GM12891 (cell line): ENCODE measurements at places on chromosomes 4 and X.

DNA sequence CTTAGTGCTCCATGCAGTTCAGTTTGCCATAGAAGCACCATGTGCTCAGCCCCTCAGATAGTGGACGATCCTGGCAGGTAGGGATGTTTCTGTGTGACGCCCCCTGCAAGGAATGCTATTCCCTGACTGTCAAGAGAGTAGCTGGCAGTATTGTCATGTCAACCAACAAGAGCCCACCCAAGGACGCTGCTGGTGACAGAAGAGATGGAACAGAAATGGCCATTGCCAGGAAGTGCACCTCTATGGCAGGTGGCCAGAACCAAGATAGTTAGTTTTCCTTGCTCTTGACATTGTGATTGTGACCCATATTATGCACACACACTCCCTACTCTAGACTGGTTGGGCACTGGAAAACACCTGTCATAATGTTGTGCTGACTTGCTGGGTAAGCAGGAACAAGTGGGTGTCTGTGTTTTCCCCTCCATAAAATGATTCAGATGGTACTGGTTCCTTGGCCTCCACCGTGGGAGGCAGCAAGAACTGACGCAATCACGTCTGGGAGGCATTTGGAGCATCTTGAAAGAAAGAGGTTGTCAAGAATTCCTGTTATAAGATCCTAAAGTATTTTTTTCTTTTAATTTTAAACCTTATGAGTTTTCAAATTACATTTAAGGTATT lies 507.9 kb downstream of the MID1IP1 start:
- no peak for DNase-seq

DNA sequence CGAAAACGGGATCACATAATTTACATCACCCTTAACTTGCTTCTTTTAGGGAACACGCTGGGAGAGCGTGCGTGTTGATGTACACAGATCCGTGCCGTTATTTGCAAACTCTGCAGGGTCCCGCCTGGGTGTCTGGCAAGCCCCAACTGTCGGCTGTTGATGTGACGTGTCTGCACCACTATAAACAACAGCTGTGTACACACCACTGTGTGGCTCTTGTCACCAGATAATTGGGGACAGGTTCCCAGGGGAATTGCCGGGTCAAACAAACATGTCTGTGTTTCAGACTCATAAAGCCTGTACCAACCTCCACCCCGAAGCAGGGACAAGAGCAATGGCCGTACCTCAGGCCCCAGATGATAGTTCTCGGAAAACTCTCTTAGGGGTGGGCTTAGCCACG lies 105.0 kb upstream of the AFAP1 start:
- no peak for DNase-seq

- no peak for DNase-seq
These were observed 389.3 kb upstream of the EPHA5 start for GRCh38 chr4:66059556-66059955.

DNA sequence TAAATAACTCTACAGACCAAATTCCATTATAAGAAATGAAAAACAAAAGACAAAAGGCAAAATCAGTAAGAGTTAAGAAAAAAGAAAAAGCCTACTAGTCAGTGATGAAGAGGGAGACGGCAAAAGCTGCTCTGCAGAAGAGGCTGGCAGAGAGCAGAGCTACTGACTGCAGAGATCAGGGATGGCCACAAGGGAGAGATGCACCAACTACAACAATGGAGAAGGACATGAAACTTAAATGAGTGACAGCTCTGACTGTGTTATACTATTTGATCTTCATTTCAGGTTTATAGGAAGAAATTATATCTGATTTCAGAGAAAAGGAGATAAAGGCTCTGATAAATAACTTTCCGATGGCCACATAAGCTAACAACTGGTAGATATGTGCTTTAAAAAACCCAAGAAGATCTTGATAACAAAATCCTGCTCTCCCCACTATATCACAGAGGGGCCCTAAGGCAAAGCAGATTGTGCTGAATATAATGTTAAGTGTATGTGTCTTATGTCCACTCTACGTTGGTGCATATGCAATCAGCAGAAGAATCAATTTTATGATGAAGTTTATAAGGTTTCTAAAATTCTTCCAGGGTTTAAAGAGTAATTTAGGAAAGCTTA lies 58.4 kb upstream of the COX18 start:
- no peak for DNase-seq

DNA sequence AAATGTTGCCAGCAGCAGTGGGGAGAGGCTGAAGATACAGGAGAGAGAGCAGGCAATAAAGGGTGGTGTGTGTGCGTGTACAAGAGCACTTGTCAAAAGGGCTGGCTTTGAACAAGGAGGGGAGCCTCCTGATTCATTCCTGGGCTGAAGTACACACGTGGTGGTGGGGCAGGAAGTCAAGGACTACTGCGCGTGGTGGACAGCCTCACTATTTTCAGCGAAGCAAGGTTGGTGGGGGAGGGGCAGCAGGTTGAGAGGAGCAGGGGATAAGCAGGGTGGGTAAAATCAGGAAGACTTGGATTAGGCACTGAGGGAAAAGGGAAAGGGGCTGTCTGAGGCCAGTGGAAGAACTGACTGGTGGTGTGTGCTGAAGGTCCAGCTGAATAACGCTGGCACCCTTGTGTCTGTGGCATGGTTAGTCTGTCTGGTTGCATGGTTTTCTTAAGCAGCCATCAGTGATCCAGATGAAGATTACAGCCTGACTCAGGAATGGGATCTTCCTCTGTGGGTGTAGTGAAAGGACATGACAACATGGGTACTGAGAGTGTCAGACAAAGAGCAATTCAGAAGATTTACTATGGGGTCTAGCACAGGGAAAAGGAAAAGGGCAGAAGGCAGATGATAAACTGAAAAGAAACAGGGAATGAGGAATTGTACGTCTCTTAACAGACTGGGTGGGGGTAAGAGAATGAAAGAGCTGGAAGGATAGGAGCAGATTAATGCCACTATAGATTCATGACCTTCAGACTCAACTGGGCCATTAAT lies 149.8 kb downstream of the CHM start:
- DNase-seq, result no peak

DNA sequence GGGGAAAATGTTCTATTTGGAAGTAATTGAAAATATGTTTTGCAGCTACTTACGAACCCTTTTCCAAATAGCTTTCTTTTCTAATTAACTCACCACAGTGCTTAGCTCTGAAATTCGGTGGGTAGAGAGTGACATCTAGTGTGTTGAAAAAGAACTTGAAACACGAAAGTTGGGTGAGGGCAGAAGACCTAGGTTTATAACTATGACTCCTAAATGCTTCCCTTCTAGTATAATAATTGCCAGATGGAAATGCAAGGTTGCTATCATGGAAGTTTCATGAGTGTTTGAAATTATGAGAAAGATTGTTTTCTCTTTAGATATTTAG lies 77.3 kb upstream of the NOCT start:
- DNase-seq, result no peak

DNA sequence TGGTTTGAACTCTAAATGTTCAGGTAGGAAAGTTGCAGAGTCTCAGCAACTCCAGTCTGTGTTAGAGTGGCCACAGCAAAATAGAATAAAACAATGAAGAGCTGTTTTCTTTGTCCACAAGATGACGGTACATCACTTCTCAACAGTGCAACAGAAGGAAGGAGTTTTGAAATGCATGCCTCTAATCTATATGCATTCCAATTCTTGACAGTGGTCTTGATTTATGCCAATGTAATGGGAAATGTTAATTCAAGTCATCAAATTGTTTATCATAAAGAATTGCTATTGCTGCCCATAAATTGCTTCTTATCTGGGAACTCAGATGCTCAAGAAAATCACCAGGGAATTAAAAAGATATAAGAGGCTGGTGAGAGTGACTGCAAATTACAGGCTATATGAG lies 195.5 kb upstream of the PRPS2 start:
- no peak for DNase-seq

DNA sequence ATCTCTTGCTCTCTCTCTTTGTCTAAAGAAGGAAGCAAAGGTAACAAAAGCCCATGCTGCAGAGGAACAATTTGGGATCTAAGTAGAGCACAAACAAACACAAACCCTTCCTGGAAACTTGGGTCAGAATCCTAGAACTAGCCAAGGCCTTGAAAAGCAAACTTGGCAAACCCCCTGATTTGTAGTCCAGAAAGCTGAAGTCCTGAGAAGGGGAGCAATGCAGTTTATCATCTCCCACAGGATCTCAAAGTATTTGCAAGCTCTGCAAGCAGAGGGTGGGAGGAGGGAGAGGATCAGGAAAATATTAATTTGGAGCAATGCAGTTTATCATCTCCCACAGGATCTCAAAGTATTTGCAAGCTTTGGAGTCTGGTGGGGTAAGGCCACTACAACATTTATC lies 379.5 kb upstream of the FGF13 start:
- DNase-seq, result no peak

GRCh38 chr4:110061076-110061475 lies 137.3 kb downstream of the ELOVL6 start:
- no peak for DNase-seq

DNA sequence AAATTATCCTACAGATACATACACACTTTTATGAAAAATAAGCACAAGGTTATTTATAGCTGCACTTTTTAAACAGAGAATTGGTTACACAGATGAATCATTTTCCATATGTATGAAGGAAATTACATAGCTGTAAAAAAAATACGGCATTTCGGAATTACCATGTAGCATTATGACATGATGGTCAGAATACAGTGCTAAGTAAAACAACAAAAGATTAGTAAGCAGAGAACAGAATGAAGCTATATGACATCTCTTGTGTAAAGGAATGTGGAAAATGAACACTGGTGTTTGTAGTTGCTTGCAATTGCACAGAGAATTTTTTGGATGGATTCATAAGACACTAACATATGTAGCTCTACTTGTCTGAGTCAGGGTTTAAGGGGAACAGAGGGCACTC lies 1222.0 kb upstream of the PRKX start:
- no peak for DNase-seq

DNA sequence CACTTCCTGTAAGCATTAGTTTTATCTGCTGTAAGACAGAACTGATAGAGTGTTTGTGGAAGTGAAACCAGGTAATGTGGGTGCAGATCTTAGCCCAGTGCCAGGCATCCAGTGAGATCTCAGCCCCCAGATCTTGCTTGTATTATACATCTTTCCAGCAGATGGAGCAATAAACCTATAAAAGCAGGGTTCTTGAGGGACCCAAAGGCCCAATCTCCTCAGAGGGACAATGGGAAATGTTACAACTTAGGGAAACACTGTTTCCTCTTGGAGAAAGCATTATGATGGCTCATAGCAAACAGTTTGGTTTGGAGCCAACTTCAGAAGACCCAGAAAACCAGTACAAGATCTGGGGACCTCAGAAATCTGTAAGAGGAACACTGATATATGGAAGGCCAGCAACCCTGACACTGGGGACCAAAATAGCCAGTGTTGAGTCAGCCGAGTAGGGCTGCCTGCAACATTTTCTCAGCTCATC lies 206.3 kb downstream of the SLC7A11 start:
- peak; percentile 30 for DNase-seq

DNA sequence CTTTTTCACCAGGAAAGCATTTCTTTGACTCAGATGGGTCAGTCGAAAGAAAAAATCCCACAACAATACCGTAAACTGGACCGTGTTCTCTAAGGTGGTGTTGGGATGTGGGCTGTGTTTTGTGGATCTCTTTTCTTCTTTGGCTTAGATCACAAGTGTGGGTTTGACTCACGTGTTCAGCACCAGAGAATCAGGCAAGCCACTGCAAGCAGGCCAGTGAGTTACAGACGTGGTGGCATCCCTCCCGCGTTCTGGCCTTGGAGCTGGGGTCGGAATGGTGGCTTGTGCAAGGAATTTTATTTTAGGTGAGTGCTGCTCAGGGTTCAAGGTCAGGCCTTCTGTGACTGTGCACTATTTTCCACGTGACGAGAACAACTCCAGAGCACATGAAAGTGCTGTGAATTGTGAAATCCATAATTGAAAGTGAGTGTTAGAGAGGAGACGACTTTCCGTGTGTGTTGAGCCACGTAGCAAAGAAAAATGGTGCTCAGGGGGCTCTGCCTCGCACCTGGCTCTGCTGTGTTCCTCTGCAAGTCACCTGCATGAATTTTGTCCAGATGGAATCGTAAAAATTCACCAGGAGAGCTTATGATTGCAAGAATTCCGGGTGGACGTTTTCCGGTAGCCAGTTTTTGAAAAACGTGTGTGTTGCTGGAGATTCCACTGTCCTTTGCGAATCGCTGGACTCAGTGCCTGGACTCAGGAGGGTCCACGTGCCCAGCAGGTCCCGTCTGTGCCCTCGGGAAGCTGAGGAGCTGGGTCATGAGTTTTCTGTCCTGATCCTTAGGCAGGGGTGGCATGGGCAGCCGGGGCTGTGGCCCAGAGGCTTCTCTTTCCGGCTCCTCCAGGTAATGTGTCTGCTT lies 33.6 kb upstream of the HGFAC start:
- no peak for DNase-seq

- DNase-seq, result peak; percentile 70
These were observed 345.1 kb upstream of the KLF3 start for GRCh38 chr4:38318737-38319455.

- no peak for DNase-seq
These were observed 21.2 kb upstream of the LCORL start for GRCh38 chr4:18042754-18043153.

DNA sequence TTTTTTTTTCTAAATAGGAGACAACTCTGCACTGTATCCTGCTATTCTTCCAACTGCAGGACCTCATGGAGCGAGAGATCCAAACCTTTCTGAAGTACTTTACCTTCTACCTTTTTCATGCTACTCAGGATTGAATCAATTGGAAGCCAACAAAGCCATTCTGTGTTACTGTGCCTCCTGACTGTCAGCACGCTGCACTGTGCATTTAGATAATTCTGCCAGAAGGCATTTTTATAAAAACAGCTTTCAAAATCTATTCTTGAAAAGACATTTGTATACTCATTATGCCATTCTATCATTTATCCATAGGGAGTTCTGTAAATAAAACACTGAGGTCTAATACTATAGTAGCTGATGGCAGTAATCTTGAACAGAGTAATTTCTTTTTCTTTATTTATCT lies 142.8 kb downstream of the SLIT2 start:
- no peak for DNase-seq

- no peak for DNase-seq
These were observed 35.0 kb upstream of the SLC7A11 start for GRCh38 chr4:138277133-138277532.

- no peak for DNase-seq
These were observed 17.2 kb upstream of the MRPL1 start for GRCh38 chr4:77845400-77845799.

DNA sequence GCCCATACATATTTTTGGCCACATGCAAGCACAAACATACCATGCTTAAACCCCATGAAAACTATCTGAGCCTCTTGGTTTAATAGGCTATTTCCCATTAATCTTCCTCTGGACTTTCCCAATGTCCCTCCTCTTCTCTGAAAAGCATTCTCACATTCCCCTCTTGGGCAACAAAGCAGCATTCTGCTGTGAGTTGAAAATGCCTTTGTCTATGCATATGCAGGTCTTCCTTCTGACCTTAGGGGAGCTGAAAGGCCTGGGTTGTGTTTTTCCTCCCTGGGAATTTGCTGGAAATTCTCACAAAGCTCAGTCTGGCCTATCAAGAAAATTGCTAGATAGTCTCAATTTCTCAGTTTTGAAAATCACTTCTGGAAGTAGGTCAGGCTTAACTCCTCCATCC lies 4.2 kb downstream of the VSIG4 start:
- no peak for DNase-seq

DNA sequence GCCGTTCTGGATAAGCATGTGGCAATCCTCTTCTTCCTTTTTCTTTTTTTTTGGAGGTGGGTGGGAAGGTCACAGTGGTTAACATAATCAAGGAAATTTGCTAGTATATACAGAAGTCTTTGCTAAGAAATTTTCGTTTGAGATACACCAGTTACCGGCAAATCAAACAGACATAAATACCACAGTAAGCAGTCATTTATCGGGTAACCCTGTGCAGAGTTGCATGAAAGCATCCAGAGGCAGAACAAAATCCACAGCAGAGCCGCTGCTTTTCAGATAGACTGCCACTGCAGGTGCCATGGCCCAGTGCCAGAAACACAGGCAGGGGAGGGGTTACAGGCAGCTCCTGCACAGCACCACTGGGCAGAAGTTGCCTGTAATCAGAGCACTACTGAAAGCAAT lies 179.1 kb upstream of the MAB21L2 start:
- DNase-seq, result no peak
